ENCODE measurements at places on chromosomes 6 and 20.

DNA sequence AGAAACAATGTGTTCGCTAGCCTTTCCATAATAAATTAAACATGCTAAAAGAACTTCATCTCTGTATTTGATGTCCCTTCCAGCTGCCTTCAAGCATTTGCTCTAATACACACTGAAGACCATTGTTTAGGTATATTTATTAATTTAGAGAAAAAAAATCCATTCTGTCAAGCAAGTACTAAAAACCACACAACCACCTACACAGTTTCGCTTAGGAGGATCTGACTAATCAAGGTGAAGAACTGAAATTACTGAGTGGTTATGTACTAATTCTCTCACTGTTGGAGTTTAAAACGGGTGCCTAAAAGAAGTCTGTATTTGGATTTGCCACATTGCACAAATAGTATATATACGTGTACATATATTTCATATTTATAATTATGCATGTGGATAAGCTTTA is 58.9 kb downstream of the GMDS start:
- no peak for DNase-seq

GRCh38 chr6:158068893-158069799 is 87.5 kb downstream of the SYNJ2 start:
- no peak for DNase-seq

DNA sequence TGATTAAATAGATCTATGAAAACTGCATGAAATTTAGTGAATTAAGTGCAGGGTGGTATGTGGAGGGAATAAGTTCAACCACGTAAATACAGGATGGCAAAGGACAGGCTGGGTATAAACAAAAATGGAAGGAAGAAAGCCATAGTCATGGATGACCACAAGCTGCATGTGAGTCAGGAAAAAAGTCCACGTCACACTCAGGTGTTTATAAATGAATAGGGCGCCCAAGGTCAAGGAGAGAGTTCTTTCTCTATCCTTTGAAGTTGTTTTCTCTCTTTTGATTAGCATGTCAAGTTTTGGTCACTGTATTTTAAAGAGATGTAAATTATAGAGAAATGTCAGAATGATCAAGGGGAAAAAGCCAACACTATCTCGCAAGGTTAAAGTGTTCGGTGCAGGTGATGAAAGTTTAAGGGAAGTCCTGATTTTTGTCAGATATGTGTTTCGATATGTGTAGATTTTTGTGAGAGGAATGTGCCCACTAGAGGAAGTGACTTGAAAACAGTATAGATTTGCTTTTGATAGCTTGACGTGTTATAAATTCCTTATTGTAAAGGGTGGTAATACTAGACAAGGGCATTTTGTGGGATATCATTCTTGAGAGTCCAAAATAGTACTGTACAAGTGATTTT is 58.7 kb downstream of the MAP3K4 start:
- DNase-seq, result no peak

DNA sequence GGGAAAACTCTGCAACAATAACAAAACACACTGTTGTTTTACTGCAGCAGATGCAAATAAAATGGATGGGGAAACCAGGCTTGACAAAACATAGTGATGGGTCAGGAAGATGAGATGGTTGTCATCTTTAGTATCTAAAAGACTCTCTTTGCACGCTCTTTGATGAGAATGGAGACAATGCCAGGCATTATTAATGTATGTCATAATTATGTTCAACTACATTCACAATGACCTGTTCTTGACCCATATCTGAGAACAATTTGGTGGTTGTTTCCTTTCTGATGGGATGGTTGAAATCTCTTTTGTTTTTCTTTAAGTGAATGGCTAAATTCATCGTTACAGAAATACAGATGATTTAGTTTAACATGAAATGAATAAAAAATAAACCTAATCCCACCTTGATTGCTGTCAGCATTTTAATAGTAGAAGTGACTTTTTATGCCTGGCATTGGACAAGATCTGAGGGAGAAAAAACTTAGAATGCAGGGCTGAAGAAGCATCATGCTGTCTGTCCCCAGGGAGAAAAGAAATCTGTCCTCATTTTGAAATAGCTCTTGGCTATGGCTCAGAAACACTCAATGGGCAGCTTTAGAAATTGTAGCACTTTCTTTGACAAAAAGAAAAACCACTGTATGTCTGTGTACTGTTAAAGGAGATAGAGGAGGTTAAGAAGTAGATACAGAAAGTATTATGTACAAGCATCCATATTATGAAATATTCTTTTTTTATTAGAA is 12.4 kb upstream of the GRIK2 start:
- DNase-seq, result no peak

- no peak for DNase-seq
Observed at GRCh38 chr6:122258839-122259238, 140.6 kb upstream of the HSF2 start.

GRCh38 chr6:99607416-99608036 is 893 bp downstream of the PRDM13 start:
- DNase-seq, result no peak

DNA sequence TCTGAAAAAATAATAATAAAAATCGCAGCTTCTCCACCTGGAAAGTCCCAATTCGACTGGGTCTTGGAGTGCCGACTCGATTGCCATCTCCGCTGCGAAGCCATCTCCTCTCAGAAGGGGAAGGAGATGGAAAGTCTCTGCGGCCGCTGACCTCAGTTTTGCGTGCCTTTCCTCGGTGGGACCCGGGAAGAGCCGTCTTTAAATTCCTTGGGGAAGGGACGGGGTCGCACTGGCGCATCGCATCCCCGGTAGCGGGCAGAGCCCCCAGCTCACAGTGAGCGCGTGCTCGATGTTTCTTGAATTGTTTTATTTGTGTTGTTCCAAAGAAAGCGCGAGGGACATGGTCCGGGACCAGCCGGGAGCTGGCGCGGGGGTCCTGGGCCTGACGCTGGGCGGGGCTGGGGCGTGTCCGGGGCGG is 270 bp upstream of the TIAM2 start:
- no peak for DNase-seq

GRCh38 chr6:83309344-83309743 is 116.2 kb downstream of the RWDD2A start:
- DNase-seq, result no peak

DNA sequence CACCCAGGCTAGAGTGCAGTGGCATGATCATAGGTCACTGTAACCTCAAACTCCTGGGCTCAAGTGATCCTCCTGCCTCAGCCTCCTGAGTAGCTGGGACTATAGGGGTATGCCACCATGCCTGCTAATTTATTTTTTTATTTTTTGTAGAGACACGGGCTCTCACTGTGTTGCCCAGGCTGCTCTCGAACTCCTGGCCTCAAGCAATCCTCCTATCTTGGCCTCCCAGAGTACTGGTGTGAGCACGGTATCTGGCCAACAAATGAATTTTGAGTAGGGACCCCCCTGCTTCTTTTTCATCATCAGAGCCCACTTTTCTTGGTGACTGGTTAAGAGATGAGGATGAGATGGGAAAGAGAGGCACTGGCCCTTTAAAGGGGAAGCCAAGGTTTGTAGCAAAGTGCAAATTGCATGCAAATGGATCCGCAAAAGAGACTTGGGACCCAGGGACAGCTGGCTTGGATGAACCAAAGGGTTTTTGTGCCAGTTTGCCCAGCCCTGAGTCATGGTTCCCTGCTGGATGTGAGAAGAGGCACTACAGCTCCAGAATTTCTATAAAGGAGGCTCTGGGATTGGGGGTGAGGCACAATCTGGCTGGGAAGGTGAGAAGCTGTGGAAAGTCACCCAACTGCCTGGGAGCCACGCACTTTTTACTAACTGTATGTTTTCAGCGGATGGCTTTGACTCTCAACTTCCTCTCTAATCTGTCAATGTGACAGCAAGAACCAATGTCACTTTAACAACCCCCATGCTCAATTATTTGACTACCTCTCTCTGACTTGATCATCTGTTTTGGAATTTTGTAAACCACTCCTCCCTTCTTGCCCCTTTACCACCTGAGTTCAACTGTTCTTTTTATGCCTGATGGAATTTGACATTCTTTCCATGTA is 58.7 kb upstream of the RNF24 start:
- no peak for DNase-seq

DNA sequence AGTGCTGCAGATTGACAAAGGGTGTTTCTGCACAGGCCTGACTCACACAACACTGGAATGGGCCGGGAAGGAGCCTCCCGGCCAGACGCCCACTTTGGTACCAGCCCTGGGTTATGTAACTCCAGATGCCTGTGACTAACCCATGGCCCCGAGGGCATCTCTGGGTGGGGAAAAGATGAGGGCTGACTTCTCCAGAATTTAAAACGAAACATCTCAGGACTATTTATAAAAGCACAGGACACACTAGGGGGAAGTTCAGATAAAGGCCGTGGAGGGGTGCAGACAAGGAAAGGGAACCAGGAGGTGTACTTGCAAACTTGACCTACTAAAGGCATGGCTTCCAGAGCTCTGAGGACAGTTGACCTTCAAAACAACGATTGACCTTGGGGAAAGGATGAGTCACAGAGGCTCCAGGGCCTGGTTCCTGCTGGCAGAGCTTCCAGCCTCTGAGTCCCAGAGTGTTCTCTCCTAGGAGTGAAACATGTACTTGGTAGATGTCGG is 196.9 kb downstream of the NFATC2 start:
- DNase-seq, result no peak

- no peak for DNase-seq
Observed at GRCh38 chr6:11036977-11037430, 7.1 kb downstream of the ELOVL2 start.

- no peak for DNase-seq
Observed at GRCh38 chr6:90399970-90400369, 103.3 kb upstream of the BACH2 start.

DNA sequence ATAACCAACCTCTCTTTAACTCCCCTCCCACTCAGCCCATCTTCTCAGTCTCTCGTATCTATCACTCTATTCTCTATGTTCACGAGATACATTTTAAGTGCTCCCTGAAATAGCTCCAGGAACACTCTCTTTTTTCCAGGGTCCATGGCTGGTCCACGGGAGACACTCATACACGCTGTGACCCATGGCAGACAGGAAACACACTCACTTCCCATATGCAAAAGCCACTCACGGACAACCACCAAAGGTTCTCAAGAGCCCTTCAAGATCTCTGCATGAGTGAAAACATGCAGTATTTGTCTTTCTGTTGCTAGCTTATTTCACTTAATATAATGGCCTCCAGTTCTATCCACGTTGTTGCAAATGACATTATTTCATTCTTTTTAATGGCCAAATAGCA is 71.4 kb upstream of the PCSK2 start:
- no peak for DNase-seq

DNA sequence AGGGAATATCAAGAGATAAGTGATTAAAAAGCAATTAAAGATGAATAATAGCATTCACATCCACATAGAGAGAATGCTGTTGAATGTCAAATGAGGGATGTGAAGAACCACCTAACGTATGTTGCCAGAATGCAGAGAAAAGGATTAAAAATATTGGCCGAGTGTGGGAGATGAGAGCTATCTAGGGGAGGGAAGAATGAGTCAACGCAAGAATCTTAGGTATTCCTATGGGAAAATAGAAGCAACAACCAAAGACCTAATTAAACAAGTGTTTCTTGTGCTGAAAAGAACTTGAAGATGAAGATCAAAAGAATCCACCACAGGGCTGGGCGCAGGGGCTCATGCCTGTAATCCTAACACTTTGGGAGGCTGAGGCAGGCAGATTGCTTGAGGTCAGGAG is 12.2 kb upstream of the RSPH3 start:
- DNase-seq, result no peak

- no peak for DNase-seq
Observed at GRCh38 chr20:50762045-50762422, 30.7 kb downstream of the PARD6B start.

DNA sequence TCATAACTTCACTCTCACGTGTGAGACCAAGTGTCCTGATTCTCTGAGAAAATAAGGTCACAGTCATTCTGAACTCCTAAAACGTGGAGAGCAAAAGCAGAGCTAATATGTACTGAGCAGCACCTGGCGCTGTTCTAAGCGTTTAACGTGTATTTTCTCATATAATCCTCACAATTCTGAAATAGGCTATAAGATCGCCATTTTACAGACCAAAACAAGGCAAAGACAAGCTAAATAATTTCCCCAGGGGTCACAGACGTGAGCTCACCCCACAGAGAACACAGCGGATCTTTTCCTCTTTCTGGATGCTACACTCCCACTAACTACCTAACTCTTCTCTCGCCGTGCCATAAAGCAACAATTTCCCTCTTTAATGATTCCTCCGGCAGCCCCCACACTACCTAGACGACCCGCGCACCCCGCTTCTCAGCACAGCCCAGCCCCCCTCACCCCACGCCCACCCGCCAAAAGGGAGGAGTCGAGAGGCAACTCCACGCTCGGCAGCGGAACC is 636 bp downstream of the SUPT3H start:
- no peak for DNase-seq

GRCh38 chr20:44776980-44777379 is 31.3 kb downstream of the KCNK15 start:
- DNase-seq, result no peak
